GM12864 (cell line): ENCODE measurements at places on chromosomes 16 and 17.

DNA sequence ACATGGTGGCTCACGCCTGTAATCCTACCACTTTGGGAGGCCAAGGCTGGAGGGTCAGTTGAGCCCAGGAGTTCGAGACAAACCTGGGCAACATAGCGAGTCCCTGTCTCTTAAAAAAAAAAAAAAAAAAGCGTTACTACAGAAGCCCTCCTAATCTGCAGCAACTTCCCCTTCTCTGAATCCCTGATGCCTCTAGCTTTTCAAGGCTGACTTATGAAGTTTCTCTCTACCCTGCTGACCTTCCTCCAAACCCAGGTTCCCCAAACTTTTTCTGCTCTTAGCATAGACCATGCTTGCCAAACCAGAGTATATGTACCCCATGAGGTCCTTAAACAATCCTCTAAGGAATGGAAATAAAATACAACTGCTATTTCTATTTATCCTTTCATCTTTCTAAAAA lies 16.4 kb downstream of the LYRM1 start:
- DNase-seq = no peak

GRCh38 chr17:29614349-29615047 lies 8.2 kb downstream of the CORO6 start:
- DNase-seq = no peak

DNA sequence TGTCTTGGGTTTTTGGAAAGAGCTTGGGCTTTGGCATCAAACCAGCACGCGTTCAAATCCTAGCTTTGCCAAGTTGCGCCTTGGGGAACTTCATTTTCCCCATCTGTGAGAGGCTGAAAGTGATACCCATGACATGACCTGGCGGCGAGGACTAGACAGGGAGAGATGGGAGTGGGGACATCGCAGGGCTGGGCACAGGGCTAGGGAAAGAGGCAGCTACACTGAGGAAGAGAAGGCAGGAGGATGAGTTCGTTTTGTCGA lies 202.9 kb downstream of the IRF8 start:
- DNase-seq = no peak

DNA sequence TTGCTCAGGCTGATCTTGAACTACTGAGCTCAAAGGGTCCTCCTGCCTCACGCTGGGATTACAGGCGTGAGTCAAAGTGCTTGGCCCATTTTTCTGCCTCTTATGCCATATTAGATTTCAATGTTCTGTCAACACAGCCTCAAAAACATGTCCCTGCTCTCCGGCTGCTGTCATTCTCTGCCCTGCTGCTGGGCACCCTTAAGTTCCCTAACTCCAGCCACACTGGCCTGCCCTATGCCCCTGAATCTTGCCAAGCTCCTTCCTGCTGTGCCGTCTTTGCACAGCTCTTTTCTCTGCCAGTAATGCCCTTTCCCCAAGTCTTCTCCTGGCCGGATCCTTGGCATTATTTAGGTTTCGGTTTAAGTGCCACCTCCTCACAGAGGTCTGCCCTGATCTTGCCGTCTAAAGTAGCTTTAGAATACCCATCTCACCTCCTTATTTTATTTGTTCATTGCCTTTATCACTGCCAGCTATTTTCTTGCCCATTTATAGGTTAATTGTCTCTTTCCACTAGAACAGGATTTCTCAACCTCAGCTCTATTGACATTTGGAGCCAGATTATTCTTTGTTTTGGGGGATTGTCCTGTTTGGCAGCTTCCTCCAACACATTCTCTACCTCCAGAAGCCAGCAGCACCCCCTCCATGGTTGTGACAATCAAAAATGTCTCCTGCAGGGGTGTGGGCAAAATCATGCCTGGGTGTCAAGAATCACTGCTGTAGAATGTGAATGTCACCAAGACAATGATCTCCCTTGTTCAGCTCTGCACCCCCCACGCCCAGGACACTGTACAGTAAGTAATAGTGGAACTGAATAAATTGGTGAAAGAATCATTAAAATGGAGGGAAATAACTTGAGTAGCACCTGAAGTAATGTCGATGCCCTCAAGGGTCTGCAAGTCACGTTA lies 168.2 kb downstream of the CYLD start:
- DNase-seq = no peak

- no peak for DNase-seq
Observed at GRCh38 chr17:6166492-6167179, 96.5 kb downstream of the WSCD1 start.

- no peak for DNase-seq
Observed at GRCh38 chr16:3475604-3476375, 19.5 kb downstream of the C16orf90 start.

DNA sequence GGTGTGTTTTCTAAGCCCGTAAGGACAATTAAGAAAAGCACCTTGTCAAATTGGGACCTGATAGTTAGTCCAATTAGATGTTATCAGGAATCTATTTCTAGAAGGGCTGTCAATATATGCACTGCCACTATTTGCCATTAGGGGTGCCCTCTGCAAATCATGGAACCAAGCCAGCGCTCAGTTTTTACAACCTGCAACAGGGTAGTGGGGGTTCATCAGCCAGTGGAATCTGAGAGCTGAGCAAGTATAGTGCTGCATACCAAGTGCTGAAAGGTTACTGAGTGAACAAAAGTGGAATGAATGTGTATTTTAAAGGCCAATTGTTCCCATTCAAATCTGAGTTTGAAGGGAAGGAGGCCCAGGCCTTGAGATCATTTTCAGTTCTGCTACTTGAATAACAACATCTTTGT lies 10.4 kb downstream of the PRR11 start:
- DNase-seq = no peak

- no peak for DNase-seq
Observed at GRCh38 chr17:34082404-34082803, 172.7 kb upstream of the CCL2 start.

- DNase-seq = no peak
Observed at GRCh38 chr17:82015311-82015971, 7.2 kb downstream of the CENPX start.

DNA sequence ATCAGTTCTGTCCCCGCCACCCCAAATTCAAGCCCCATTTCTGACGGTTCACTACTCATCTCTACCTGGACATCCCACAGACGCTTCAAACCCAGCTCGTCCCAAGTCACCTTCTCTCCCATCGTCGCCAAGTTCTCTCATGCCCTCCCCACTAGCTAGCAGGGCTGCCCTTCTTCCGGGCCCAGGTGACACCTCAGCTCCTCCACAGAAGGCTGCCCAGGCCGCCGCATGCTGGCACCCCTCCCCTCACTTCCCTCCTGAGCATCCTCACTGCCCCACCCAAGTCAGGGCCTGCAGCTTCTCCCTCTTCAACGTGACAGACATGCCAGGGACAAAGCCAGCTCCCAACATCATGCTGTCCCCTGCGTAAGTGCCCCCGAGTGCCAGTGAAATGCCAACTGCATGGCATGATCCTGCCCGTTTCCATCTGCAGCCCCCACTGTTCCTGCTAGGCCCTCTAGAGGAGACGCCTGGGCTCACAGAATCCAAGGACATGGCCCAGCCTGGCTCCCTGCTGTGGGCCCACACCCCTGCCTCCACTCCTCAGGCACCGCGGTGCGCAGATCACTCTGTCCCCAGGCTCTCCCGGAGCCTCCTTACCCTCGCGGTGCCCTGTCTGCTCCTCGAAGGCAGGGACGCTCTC lies 5.9 kb downstream of the CYB561 start:
- no peak for DNase-seq

- DNase-seq = no peak
Observed at GRCh38 chr17:42329025-42329976, 41.0 kb downstream of the STAT5A start.

GRCh38 chr17:28717578-28718332 lies at the start of gene RAB34:
Gene RAB34, minus strand, starts transcription at chr17:28717868. Its CDS starts 602 bp downstream, at chr17:28717266.
- no peak for DNase-seq

DNA sequence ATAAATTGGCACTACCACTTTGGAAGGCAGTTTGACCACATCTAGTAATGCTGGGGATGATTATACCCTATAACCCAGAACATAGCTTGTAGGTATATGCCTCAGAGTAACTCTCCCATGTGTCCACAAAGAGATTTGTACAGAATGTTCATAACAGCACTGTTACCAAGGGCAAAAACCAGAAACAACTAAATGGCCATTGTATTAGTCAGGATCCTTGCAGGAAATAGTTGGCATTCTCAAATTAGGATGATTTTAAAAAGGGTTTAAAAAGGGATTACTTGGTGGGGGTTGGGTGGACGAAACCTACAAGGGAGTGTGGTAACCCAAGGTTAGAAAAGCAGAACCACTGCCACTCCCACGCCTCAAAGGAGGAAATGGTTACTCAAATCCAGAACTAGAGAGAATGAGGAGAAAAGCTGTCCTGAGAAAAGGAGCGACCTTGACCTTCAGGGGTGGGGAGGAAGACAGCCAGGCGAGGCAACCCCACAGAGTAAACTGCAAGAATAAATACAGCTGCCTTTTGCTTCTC lies 2.1 kb downstream of the CPPED1 start:
- DNase-seq = peak; percentile 58

- DNase-seq = no peak
Observed at GRCh38 chr16:65788434-65789140, 577.9 kb upstream of the CDH5 start.

DNA sequence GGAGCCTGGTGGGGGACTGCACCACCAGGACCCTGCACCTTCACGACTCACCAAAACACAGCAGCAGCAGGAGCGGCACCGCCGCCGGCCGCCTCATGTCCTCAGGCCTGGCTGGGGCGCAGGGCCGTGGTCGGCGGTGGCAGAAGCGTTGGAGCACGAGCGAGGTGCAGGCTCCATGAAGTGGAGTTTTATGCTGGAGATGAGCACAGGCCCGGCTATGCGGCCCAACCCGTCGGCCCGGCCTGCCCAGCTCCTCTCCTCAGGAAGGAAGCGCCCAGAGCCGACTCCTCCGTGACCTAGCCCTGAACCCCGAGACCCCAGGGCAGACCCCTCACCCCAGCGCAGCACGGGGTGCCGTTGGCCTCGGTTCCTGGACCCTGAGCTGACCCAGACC lies at the start of gene PRSS27:
TSS of gene PRSS27 (minus strand) at position 161 of the 394 bp plus-strand sequence. CDS start at position 97, 64 bp downstream.
- no peak for DNase-seq

- DNase-seq = no peak
Observed at GRCh38 chr17:45431531-45432404, 902 bp downstream of the ARHGAP27 start.

DNA sequence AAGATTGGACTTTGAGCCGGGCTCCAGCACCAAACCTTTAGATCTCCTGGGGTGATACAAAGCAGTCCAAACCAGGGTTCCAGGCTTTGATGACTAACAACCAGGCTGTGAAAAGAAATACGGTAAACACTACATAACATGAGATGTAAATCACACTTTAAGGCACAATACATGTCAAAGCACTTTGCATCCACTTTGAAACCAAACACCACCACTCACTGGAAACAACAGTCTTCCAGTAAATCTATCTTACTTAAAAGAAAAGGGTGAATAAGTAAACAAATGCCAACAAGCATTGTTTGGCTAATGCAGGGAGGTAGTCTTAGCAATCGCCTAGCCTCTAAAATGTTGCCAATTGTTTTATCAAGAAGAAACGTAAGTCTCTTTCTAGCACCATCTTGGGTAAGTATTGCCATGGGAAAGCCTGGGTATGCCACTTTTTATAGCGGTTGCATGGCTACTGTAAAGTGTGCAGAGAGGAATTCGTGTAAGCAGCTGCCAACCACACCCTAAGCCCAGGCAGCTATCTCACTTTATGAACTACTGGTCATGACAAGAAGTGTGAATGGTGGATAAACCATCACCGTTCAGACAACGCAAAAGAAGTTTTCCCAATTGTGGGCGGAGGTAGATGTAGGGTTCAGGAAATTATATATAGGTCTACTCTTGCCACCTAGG lies 267.4 kb upstream of the PSMD7 start:
- no peak for DNase-seq
